ENCODE measurements at places on chromosomes 4 and X.

- DNase-seq, result no peak
These were observed 101.8 kb downstream of the RASGEF1B start for GRCh38 chr4:81369886-81370285.

DNA sequence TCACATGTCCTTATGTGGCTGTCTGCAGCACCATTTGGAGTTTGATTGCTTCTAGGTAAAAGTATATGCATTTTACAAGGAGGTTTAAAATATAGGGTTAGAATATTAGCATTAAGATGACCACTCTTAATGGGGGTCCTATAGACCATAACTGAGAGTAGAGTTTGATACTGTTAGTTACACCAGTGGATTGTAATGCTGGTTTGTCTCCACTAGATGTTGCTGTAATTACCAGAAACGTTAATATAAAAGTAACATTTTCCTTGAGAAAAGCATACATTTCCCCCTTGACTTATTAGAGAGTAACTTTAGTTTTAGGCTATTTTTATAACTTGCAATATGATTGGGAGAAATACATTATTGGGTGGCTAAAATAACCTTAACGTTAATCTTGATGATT, 93.0 kb downstream of the ZXDA start:
- no peak for DNase-seq

GRCh38 chr4:40401631-40402030, 66.5 kb downstream of the CHRNA9 start:
- DNase-seq, result no peak

DNA sequence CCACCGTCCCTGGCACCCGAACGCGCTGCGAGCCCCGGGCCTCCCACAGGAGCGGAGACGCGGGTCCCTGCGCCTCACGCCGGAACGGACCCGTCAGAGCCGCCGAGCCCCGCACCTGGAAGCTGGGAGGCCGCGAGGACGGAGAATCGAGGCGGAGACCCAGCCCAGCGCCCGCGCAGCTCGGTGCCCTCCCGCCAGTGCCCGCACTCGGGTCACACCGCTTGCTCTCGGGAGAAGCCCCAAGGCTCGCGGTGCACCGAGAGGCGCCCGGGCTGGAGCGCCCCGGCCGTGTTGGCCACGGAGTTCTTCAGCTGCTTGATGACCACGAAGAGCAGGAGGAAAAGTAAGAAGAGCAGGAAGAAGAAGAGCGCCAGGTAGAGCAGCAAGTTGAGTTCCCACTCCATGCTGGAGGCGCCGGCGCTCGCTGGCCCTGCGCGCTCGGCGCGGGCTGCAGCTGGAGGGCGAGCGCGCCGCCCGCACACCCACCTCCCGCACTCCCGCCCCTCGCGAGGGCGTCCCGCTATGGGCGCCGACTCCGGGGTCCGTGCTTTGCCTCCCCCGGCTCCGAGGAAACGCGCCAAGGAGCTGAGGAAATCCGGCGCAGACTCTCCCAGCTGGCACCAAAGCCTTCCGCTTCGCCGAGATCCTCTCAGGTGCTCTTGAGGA, at the start of gene SMIM43:
SMIM43 (minus strand) TSS at position 463 of the 666 bp plus-strand sequence; CDS start at position 404, 59 bp downstream.
- DNase-seq, result no peak

- DNase-seq, result no peak
These were observed 148.7 kb upstream of the PTCHD1 start for GRCh38 chrX:23185951-23186350.

- no peak for DNase-seq
These were observed 13.3 kb upstream of the DYNLT3 start for GRCh38 chrX:37860721-37861120.

- peak; percentile 66 for DNase-seq
These were observed 3.5 kb downstream of the TMSB4X start for GRCh38 chrX:12978205-12979025.

DNA sequence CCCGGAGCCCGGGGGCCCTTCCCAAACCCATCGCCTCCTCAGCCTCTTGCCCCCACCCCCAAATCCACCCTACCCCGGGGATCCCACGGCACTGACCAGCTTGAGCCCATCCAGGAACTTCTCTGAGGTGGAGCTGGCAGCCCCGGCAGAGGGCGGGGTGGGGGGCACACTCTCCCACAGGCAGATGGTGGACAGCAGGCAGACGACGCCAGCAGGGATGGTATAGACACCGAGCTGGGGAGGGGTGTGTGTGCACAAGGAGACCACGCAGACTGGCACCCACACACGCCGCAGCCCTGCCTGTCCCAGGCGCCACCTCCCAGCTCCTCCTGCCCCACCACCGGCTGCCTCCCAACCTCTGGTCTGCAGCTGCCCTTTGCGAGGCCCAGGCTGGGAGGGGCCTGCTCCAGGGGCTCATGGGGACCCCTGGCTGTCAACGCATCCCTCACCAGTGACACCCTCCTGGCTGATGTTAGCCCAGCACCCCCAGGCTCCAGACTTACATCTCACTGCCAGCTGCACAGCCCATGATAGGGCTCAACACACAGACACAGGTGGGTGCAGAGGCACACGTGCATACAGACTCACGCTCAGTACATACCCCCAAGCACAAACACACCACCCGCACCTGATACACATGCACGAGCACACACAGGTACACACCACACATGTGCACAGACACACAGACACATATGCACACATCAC, 4.2 kb downstream of the SLC49A3 start:
- no peak for DNase-seq

DNA sequence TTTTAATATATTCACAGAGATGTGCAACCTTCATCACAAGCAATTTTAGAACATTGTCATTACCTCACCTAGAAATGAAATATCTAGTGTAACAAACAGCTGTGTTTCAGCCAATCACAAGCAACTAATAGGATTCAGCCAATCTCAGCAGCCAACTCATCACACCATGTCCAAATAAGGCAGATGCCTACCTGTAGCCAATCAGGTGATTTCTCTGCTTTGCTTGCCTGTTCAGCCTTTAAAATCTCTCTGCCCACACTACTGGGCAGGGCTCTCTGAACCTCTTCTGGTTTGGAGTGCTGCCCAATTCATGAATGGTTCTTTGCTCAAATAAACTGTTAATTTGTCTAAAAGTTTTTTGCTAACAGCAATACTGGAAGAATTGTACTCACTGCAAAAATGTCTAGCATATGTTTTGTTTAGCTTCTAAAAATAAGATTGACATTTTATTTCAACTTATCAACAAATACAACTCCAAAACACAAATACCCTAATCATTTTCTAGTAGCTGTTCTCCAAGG, 52.4 kb upstream of the IGFBP7 start:
- DNase-seq, result no peak

DNA sequence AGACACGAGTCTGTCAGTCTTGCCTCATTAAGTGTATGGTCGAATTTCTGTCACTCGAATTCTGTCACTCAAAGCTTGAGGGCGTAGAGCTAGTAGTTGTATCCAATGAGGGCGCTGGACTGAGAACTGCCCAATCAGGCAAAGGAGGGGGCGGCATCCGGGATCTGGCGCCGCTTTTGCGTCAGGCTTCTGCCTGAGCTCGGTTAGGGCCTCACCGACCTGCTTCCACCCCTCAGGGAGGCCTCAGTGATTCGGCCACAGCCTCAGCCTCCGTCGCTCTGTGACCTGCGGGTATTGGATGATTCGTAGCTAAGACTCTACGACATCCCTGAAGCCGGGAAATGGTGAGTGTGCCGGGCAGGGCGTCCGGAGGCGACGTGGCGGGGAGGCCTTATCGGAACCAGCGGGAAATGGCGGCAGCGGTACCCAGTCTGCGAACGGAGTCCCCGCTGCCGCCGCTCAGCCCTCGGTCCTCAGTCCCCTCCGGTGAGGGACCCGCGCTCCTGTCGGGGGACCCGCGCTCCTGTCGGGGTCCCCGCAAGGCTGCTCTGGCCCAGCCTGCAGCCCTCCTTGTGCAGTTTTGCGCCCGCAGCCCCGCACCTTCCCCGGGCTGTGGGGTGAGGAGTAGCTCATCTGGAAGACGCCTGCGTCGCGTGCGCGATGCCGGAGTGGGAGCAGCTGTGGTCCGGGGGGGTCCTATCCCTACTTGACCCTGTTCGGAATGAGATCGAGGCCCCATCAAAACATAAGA, 88.3 kb downstream of the ZNF718 start:
- peak; percentile 78 for DNase-seq

GRCh38 chr4:153485359-153485758, 19.2 kb downstream of the TMEM131L start:
- no peak for DNase-seq

DNA sequence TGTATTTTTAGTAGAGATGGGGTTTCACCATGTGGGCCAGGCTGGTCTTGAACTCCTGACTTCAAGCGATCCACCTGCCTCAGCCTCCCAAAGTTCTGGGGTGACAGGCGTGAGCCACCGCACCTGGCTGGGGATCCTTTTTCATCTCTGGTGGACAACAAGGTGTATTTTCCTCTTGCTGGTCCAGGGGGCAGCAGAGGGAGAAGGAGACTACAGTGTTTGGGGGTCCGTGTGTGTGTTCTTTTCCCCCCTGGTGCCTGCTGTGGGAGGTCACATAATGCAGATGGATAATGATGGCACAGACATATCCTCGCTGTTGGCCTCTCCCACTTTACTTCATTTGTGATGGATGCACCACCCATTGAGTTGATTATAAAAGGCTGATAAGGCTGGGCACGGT, 39.0 kb upstream of the CD99 start:
- DNase-seq, result no peak

- DNase-seq, result no peak
These were observed 40.8 kb upstream of the IL9R start for GRCh38 chrX:155956649-155957048.

DNA sequence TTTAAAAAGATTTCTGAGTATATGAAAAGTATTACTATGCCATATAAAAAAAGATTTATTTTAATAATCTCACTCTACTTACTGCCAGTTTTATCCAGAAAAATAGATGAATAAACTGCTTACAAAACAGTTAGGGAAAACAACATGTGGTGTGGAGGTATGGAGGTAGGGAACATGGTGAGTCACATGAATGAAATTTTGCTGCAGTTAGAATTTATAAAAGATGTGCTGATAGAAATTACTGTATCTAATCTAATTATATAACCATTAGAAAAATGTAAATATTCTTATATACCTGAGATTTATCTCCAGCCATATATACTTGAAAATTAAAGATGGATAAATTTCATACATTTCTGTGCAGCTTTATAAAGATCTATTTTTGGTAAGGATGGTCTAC, 184.0 kb upstream of the ANK2 start:
- no peak for DNase-seq

DNA sequence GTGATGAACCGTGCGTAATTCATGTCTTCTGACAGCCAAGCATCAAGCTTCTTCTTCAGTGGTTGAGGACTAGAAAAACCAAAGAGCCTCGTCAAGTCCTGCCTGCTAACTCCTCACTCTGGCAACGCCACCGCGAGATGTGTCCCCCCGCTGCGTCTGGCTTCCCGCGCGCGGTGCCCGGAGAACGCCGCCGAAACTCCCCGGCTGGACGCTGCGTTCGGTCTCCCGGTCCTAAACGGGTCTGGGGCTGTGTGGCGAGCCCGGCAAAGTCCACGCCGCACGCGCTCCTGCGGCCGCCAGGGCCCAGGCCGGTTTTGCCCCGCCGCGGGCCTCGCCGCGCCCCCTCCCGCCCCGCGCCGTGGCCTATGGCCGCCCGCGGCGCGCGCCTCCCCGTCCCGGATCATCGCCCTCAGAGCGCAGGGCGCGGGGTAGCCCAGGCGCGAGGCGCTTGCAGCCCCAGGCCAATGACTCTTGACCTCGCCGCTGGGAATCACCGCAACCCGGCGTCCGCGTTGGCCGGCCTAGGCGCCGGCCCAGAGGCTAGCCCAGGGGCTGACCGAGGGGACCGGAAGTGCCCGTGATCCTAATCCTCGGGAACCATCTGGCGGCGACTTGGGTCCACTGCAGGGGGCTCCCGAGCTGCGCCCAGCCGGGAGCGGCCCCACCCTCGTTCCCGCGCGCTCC, at the start of gene AADAT:
AADAT (minus strand) TSS at position 289 of the 684 bp plus-strand sequence; CDS start at position 23, 266 bp downstream.
- peak; percentile 80 for DNase-seq

- no peak for DNase-seq
These were observed 66.4 kb upstream of the OR13H1 start for GRCh38 chrX:131477498-131477897.

DNA sequence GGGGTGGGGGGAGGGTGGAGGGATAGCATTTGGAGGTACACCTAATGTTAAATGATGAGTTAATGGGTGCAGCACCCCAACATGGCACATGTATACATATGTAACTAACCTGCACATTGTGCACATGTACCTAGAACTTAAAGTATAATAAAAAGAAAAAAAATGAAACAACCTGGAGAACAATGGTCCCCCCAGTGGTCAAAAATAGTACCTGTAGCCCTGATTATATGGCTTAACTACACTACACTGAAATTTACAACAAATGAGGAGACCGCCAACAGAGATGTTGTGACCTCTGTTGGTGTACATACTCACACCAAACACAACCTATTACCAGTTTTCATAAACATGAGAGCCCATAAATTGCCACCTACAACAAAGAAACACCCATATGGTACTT, 7.3 kb upstream of the MAGEE1 start:
- DNase-seq, result no peak

DNA sequence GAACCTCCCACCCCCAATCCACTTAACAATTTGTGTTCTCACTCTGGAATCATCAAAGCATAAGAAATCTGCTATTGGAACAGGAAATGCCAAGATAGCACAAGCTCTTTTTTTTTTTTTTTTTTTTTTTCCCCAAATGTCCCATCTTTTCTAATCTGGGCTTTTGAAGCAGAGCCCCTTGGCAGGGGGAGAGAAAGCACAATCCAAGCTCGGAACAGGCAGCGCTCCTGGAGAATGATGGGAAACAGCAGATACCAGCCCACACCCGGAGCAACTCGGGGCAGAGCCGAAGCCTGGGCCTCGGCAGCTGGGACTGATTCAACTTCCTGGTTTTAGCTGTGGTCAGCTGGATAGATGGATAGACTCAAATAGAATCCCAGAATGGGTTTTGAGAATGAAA, 235.1 kb downstream of the QDPR start:
- peak; percentile 44 for DNase-seq

GRCh38 chr4:124873361-124874171, 161.0 kb upstream of the ANKRD50 start:
- no peak for DNase-seq

- DNase-seq, result no peak
These were observed 39.5 kb downstream of the GUCY1A1 start for GRCh38 chr4:155706147-155706546.

DNA sequence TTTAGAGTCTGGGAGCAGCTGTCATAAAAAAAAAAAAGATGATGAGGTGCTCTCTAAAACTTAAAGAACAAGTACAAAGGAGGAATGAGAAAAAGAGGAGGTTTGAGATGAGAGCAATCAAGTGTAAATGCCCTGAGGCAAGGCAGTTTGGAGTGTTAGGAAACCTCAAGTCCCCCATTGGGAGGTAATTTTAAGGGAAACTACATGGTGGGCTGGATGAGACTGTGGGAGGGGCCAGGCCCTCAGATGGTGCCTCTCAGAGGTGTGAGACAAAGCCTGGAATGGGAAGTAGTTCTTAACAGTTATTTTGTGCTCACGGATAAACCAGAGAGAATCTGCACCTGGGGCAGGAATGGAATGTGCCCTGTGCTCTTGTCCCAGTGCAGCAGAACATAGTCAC, 1.9 kb upstream of the MAGEB3 start:
- DNase-seq, result no peak
